ENCODE measurements at places on chromosomes 7 and 10. TPM values are rescaled to one million over a fixed set of nuclear protein-coding genes. Genes with fewer than 3 reads are reported as not detected.

The MOGAT3 gene
- total RNA-seq, result not detected

The HOXA4 gene
- total RNA-seq, result 2.3 TPM

The FGF8 gene
- not detected for total RNA-seq

The OR9A2 gene
- not detected for total RNA-seq

The SLC29A4 gene
- 6.7 TPM for total RNA-seq

The TUBAL3 gene
- total RNA-seq, result not detected

The IL15RA gene
- total RNA-seq, result 5.9 TPM

The ENO4 gene
- total RNA-seq, result 0.35 TPM

Measured in PC-3 (cell line).